ENCODE measurements at places on chromosomes 6 and 20.

- DNase-seq: no peak
These were observed 201.7 kb upstream of the PRDM1 start for GRCh38 chr6:105884426-105884825.

GRCh38 chr20:24584538-24585356, 115.3 kb downstream of the SYNDIG1 start:
- no peak for DNase-seq

DNA sequence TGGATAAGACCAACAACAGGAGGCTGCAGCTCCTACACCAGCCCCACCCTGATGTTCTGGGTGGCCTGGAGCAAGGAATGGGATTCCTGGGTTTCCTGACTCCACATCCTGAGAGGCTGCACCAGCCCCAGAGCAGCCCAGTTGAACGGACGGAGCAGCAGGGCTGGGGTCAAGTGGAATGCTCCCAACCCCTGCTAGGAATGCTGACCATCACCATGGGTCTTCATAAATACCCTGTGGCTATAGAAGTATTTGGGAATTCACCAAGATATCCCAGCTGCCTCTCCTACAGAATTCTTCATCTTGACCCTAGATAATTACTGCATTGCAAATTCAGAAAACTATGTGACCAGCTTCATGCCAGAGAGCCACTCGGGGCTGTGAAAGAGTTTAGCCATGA, 180.3 kb downstream of the THBS2 start:
- DNase-seq: no peak

DNA sequence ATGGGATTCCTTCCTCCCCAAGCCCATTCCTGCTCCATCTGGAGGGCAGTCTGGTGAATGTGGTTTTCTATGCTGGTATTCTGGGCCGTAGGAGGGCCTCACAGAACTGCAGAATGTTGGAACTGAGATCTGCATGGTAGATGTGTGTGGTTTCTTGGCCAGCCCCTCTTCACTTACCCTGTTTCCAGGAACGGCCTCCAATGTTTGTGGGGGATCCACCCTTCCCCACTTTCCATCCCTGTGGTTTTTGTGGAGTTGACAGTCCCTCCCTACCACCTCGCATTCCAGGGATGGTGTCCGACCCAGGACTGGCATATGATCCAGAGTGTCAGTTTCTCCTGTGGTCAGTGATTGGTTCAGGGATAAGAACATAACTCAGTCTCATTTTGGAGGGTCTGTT, 26.7 kb upstream of the TMEM14A start:
- DNase-seq: no peak
